ENCODE measurements at places on chromosomes 7 and 10.

GRCh38 chr7:141702047-141702567 lies at the start of gene DENND11:
Gene DENND11, minus strand, starts transcription at chr7:141702166. Its CDS starts 13 bp downstream, at chr7:141702153.
- no peak for DNase-seq

DNA sequence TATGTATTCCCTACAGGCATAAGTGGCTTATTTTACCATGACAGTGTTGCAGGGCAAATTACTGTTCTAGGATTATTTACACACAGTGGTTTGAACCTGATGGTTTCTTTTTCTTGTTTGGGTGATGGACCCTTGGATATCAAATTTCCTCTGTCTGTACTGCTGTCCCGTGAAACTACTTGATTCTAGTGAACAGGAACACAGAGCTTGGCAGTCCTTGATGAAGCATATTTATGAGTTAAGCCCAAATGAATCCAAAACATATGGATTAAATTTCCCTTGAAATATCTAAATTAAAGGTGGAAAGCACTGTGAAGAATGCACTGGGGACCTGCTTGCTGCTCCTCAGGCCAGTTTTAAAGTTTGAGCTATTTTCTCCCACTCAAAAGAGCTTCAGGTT lies 635.3 kb downstream of the INHBA start:
- no peak for DNase-seq

- no peak for DNase-seq
Measured at GRCh38 chr7:90433221-90433620, 30.0 kb downstream of the CLDN12 start.

- DNase-seq: no peak
Measured at GRCh38 chr7:131638641-131639430, 82.4 kb upstream of the PODXL start.

- no peak for DNase-seq
Measured at GRCh38 chr7:84331616-84332015, 137.0 kb upstream of the SEMA3A start.

GRCh38 chr7:90383422-90383821 lies 19.8 kb upstream of the CLDN12 start:
- no peak for DNase-seq

- DNase-seq: no peak
Measured at GRCh38 chr10:120818301-120818700, 32.9 kb upstream of the WDR11 start.

DNA sequence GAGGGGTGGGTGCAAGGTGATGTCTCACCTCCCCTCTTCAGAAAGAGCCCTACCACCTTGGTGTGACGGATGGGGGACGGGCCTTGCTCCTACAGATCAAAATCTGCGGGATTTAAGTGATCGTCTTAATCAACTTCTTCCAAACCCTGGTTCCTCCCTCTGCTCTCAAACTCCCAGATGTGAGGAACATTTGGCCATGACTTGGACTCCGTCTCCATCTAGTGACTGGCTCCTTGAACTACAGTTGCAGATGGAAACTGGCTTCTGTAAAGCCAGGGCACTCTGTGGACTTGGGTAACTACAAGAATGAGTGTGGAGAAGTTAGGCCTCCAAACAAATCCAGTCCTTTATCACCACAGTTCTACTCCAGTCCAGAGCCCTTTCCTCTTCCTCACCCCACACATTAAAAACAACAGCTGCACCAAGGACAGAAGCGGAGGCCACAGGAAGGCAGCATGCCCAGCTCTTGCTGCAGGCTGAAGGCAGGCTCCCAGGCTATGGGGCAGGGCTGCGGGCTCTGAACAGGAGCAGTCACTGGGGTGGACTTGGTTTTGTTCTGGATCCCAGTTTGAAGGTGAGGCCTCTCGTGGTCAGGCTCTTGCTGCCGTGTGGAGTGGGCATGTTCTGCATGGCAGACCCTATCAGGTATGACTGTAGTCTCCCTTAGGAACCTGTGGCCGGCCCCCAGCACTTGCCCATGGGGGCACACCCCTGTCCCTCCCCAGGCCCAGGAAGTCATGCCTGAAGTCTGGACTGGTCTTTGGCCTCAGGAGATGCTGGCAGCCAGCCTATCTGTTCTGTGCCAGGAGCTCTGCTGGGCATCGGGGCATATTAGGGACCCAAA lies 79.4 kb downstream of the VWC2 start:
- DNase-seq: no peak

- DNase-seq: no peak
Measured at GRCh38 chr10:10055656-10056442, 961.8 kb upstream of the CELF2 start.

GRCh38 chr7:8418629-8419245 lies 14.7 kb upstream of the NXPH1 start:
- DNase-seq: no peak

- no peak for DNase-seq
Measured at GRCh38 chr7:157684157-157684908, 347.5 kb downstream of the DNAJB6 start.

- DNase-seq: no peak
Measured at GRCh38 chr7:89238156-89238555, 442.6 kb upstream of the TEX47 start.
